ENCODE measurements at places on chromosomes 6 and 20.

DNA sequence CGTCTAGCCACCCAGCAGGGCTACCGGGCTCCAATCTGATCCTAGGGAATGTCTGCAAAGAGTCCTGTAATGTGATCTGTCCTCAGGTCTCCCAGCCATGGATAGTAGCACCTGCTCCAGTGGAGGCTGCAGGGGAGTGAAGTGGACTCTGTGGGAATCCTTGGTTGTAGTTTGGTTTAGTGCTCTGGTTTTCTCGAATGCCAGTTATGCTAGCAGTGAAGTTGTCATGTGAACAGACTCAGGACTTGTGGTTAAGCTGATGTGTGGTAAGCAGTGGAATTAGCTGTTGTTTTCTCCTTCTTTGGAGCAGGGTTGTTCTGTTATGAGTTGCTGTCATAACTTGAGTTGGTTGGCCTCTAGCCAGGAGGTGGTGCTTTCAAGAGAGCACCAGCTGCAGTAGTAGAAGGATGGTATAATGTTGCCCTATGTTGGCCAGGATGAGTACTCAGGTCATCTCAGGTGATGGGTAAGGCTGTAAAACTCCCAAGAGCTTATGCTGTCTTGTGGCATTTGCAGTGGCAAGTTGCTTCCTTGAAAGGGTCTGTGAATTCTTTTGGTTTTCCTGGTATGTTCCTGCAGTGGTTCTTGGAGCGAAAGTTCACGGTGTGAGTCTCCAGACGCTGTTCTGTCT lies 390.2 kb downstream of the UTRN start:
- DNase-seq: no peak

GRCh38 chr20:12276011-12276673 lies 358.4 kb downstream of the BTBD3 start:
- DNase-seq: no peak

GRCh38 chr6:160057080-160057479 lies 64.5 kb upstream of the SLC22A1 start:
- DNase-seq: no peak

DNA sequence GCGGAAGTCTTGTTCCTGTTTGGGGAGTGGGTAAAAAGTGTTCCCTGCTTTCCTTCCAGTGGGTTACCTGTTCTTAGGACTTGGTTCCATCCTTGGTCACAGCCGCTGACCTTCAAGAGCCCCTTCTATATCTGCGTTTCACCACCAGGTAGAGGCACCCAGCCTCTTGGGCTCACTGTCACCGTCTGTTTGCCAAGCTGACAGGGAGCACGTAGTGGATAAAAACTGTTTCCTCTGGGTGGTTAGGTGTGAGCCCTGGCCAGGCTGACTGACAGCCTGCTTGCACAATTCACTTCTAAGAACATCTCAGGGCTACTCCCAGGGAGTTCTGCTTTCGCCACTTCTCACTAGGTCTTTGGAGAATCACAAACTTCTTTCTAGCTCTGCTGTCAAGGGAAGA lies 1.8 kb upstream of the JPH2 start:
- no peak for DNase-seq

GRCh38 chr6:5472571-5472970 lies 211.3 kb downstream of the FARS2 start:
- DNase-seq: no peak

GRCh38 chr6:158786645-158787304 lies 32.4 kb downstream of the EZR start:
- DNase-seq: no peak

- DNase-seq: no peak
Measured at GRCh38 chr20:62921119-62921687, 5.1 kb downstream of the DIDO1 start.

- no peak for DNase-seq
Measured at GRCh38 chr20:53977391-53977790, 93.0 kb downstream of the BCAS1 start.

GRCh38 chr6:136213853-136214252 lies 36.3 kb downstream of the MTFR2 start:
- no peak for DNase-seq

DNA sequence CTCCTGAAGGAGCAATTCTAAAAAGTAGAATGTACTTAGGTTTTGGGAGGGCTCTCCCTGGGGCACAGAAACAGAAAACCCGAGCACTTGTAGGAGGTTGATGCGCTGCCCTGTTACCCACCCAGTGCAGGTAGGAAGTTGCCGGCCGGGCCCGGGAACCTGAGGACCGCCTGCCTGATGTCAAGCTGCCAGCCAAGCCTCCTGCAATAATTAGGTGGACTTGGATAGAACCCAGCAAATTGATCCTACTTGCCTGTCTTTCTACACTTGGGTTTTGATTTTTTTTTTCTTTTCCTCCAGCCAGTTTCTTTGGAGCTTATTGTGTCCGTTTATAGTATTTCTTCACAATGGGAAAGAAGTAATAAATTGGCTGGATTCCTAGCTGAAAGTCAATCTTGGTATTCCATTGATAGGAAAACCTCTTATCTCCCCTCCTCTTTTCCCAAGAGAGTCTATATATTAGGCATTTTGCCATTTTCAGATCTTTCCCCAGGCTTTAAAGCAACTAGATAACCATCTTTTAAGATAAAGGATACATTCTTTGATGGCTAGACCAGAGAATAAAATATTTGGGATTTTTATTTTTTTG lies 78.3 kb upstream of the FYN start:
- DNase-seq: no peak

GRCh38 chr6:24353861-24354260 lies 4.0 kb downstream of the DCDC2 start:
- no peak for DNase-seq

DNA sequence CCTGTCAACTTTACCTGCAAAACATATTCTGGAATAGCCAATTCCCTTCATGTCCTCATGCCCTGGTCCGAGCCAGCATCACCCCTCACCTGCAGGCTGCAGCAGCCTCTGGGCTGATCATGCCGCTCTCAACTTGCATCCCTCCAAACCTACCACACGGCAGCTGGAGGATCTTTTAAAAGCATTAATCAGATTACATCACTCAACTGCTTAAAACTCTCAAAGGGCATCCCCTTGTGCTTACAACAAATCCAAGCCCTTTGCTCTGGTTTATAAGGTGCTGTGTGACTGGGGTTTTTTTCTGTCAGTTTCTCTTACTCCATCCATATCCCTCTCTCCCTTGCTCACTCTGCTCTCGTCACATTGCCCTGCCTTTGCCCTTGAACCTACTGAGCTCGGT lies 24.0 kb downstream of the CD40 start:
- no peak for DNase-seq

DNA sequence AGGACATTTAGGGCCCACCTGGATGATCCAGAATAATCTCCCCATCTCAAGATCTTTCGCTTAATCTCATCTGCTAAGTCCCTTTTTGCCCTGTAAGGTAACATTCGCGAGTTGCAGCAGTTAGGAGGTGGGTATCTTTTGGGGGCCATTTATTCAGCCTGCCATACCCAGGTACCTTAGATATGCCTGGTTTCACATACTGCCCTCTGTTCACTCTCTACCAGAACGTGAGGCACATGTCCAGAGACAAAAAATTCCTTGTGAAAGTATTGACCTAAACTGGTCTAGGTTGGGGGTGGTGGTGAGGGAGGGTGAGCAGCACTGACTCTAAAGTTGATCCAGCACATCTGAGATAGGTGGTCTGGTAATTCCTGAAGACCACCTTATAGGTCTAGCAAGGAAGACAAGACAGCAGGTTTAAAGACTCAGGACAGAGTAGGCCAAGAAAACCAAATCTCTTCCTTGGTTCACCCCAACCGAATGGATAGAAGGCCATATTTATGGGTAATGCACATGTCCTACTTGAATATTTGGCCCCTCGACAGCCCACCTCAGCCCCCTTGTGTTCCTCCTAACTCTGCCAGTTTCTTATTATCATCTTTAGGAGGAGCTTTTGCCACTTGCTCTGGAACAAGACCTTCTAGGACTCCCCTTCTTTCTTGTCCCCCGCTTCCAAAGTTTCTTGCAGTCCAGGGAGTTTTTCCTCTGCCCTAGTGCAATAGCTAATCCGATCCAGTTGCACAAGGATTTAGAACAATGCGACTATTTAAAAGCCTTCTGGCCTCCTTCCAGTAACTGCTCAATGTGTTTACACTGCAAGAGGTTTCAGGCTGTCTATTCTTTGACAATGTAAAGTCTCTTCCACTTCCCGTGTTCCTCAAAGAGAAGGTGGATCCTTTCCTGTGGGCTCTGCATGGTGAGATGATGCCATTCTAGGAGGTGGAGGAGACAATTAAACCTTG lies 213.0 kb upstream of the LAMP5 start:
- no peak for DNase-seq

DNA sequence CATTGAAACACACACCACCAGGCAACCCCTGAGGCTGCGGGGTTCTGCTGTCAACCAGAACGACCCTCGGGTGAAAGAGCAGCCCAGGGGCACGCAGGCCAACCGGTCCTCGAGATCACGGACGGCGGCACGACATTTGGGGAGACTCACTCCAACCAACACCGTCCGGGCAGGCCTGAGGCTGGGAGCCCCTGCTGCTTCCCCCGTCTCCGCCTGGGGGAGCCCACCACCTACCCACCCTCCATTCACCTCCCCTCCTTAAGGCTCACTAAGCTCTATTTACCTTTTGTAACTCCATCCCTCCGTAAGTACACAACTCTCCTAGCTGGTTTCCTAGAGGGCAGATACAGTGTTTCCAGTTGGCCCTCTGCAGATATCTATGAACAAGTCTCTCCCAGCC lies 971.3 kb upstream of the DEFB115 start:
- DNase-seq: no peak

GRCh38 chr6:119965008-119965407 lies 615.4 kb upstream of the MAN1A1 start:
- no peak for DNase-seq

DNA sequence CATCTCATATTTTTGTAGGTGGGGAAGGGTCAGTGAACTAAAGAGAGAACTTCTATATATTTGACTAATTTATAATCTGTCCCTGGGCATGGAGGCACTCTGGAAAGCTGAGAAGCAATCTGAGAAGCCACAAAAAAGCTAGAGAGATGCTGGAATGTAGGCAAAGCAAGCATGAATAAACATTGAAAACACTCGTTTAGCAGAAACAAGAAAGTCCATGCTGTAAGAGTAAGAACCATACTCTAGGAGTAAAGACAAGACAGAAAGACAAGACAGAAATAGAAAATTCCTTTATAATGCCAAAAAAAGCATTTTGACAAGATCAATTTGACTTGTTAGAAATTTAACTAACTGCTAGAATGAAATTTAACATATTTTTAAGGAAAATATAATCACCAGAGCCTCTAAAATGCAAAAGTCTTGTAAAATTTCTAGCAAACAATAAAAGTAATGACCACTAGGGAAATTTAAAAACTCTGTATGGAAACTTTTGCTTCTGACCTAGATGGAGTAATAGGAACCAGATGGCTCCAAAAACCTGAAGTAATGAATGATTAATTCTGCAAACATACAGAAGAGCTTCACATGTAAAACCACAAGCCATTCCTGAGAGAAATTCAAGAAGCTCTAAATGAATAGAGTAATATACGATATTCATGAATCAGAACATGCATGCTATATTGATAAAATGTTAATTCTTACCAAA lies 625.7 kb upstream of the PTCHD4 start:
- DNase-seq: no peak

GRCh38 chr20:54156522-54156921 lies 17.3 kb downstream of the CYP24A1 start:
- DNase-seq: no peak

DNA sequence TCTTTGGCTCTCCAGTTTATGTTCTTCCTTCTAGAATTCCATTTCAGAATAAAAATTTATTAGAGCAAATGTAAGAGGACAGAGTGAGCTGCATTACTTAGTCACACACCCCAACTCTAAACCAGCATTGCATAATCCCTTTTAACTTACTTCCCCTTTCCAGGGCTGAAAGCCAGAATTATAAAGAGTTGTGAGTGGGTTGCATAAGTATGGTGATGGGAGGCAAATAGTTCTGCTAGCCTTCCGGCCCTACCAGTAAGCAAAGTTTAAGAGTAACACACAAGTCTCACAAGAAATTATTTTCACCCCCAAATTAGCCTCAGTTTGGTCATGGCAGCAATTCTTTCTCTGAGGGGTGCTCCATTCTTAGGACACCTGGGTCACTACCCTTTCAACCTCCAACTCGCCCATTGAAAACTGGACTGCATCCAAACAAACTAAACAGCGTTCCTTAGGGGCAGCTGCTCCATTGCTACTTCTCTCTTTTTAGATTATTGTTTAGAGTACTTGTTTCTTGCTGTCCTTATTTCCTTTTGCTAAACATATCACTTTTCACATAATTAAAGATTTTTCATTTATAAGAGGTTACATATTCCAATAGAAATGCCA lies 1.6 kb downstream of the KIAA0408 start:
- DNase-seq: no peak

GRCh38 chr6:6723361-6723760 lies 134.8 kb downstream of the LY86 start:
- no peak for DNase-seq

- no peak for DNase-seq
Measured at GRCh38 chr20:62439218-62439617, 11.9 kb upstream of the RBBP8NL start.

DNA sequence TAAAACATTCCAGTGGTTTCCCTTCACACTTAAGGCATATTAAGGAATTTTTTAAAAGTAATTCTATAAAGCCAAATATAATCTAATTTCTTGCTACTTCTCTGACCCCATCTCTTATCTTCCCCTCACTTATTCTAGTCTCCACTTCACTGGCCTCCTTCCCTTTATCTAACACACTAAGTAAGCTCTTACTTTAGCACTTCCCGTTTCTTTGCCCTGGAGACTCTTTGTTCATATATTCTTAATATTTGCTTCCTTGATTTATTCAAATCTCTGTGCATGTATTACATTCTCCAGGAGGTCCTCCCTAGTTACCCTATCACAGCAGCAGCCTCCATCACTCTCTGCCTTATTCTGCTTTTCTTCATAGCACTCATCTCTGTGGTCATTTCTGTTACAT lies 20.3 kb downstream of the GTPBP2 start:
- no peak for DNase-seq

- no peak for DNase-seq
Measured at GRCh38 chr6:142695016-142695415, 250.0 kb downstream of the HIVEP2 start.

- no peak for DNase-seq
Measured at GRCh38 chr20:32248043-32248442, 29.4 kb upstream of the KIF3B start.

GRCh38 chr6:125953502-125953875 lies 3.1 kb upstream of the HINT3 start:
- no peak for DNase-seq

DNA sequence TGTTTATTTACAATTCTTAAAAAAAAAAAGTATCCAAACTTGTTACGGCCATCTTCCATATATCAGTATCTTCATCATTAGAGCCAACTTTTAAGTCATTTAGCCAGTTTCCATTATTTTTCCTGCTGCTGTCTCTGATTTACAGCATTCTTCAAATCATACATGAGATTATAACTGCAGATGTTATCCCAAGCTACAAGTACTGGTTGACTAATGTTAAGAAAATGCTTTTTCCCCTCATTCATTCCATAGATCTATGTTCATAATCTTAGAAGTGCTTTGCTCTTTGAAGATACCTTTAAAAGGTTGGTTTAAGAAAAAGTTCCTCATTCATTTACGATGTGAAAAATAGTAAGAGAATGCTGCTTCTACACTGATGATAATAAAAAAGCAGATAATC lies 158.7 kb downstream of the RNGTT start:
- no peak for DNase-seq
